Left colon (tissue), 2 donors: ENCODE measurements at places on chromosomes 3 and 15. TPM values are rescaled to one million over a fixed set of nuclear protein-coding genes. Genes with fewer than 3 reads are reported as not detected.

Gene SLC28A2
- 44.9 TPM for total RNA-seq

Gene ENTPD3
- 4.2 TPM for total RNA-seq

Gene ROBO2
- 0.28 TPM for total RNA-seq

Gene QTRT2
- 19.5 TPM for total RNA-seq

Gene EIF2A
- total RNA-seq = 72.2 TPM

Gene IL12A
- 0.67 TPM for total RNA-seq

Gene STAC
- total RNA-seq = 0.78 TPM

Gene GOLGA8N
- total RNA-seq = 2.9 TPM

Gene CFAP100
- total RNA-seq = not detected

Gene GOLGA6L10
- 2.0 TPM for total RNA-seq

Gene IDH2
- 185 TPM for total RNA-seq

Gene MESP2
- total RNA-seq = 0.84 TPM

Gene PROS1
- 33.0 TPM for total RNA-seq

Gene TRA2B
- 85.3 TPM for total RNA-seq

Gene SYNPR
- total RNA-seq = 0.15 TPM

Gene IL5RA
- total RNA-seq = 1.1 TPM

Gene ARGFX
- total RNA-seq = not detected

Gene LHFPL4
- total RNA-seq = 0.73 TPM

Gene FES
- 10.0 TPM for total RNA-seq

Gene SLC9C1
- 0.43 TPM for total RNA-seq

Gene AMIGO3
- total RNA-seq = not detected

Gene TPRG1
- 1.1 TPM for total RNA-seq

Gene NAALADL2
- 20.7 TPM for total RNA-seq

Gene COL6A6
- not detected for total RNA-seq

Gene MESP1
- 9.7 TPM for total RNA-seq

Gene ARNT2
- 2.0 TPM for total RNA-seq

Gene ST8SIA2
- total RNA-seq = 0.81 TPM

Gene RTF1
- total RNA-seq = 32.7 TPM

Gene GUCA1C
- total RNA-seq = not detected

Gene GLCE
- 37.7 TPM for total RNA-seq

Gene FBXW12
- not detected for total RNA-seq

Gene UCN2
- not detected for total RNA-seq

Gene P2RY1
- 15.6 TPM for total RNA-seq

Gene TNNC1
- 4.6 TPM for total RNA-seq

Gene NCEH1
- total RNA-seq = 49.0 TPM

Gene SATB1
- 27.2 TPM for total RNA-seq

Gene ACKR4
- total RNA-seq = 0.67 TPM

Gene OR5K3
- total RNA-seq = not detected

Gene IL17RD
- total RNA-seq = 0.85 TPM

Gene TMEM207
- total RNA-seq = not detected

Gene TIMP4
- total RNA-seq = 2.8 TPM

Gene CKMT1A
- total RNA-seq = 229 TPM

Gene SLC12A6
- 19.2 TPM for total RNA-seq

Gene PRTG
- total RNA-seq = 1.3 TPM
